ENCODE measurements at places on chromosomes 3 and 15.

DNA sequence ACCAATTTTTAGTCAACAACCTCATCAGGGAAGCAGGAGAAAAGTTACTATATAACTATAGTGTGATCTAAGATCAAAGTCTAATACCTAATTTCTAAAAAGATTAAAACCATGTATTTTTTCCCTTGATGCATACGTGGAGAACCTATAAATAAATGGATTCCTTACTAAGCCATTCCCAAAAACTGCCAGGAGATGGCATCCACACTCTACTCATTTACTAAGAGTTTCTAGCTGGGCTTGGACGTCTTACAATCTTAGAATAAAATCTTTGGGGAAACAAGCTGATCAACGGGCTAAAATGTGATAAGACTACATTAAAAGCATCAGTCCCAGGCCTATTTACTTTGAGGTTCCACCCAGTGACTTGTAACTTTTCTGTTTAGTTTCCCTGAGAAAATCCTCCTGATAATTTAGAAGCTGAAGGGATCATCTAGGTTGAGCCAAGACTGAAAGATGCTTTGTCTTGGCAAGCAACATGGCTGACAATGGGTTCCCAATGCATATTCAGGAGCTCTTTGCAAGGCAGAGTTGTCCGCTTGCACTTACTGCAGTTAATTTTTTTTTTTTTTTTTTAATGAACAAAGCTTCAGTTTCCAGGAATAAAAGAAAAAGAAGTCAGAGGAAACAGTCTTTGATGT is 85.5 kb upstream of the FGF12 start:
- no peak for DNase-seq

DNA sequence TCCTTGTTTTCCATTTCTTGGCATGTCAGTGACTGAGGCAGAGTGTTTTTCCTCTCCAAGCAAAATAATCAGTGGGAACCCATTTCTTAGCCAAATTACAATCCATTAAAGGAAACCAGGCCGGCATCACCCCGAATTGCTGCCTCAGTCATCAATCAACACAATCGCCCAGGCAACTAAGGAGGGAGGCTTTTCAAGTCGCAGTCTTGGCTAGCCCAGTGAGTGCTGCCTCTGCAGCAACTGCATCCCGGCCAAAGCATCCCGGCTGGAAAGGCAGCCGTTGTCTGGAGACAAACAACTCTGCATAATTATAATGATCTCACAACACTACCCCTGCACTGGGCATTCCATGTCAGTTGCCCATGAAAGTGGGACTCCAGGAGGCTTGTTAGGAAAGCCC is 213.5 kb upstream of the PRICKLE2 start:
- DNase-seq: no peak

- no peak for DNase-seq
Observed at GRCh38 chr3:31891876-31892455, 89.1 kb downstream of the OSBPL10 start.

DNA sequence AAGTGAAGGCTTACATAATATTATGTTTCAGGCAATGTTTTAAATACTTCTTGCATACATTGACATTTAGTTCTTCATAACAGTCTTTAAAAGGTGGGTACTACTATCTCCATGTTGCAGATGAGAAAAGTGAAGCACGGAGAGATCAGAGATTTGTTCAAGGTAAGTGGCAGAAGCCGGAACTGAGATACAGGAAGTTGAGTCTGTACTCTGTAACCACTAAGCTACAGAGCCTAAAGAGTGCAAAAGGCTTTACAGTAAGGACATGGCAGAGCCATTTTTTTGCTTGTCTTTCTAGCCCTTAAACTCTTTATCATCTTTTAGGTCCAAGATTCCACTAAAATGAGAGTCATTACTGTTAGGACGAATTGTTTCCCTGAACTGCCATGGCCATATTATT is 186.5 kb upstream of the PEX5L start:
- no peak for DNase-seq

DNA sequence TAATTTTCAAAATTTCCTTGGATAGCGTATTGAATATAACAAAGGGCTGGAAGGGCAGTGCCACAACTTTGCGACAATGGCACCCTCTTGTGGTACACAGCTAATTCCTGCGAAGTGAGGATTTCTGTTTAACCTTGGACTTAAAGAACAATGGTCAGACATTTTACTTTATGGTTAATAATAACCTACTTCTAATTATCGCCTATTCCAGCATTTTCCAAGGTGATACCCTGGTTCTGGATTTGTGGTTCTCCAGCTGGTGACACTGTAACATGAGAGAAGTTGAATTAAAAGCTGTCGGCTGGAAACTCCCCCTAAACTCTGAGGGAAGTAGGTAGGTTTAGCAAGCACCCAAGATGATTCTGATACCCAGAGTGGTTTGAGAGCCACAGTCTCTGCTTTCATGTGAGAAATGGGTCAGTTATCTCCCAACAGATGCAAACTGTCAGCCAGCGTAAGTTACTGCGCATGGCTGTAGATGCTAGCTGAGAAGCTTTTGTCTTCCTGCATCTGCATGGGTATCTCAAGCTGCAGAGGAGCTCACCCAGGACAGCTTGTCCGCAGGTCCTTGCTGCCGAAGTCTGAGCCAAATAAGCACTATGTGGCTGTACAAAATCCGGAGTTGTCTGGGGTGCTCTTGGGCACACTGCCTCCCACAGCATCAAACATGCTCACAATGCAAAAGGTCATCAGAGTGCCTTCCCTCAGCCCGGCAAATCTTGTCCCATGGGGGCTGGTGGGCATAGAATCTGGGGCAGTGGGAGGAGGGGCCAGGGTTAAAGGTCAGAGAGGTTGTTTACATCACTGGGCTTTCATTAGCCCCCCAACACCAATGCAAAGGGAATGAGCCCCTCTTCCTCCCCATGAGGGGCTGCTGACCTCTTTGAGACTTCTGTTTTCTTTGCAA is 6.6 kb upstream of the CHSY1 start:
- DNase-seq: no peak

- no peak for DNase-seq
Observed at GRCh38 chr3:48558493-48559134, 2.0 kb upstream of the PFKFB4 start.

GRCh38 chr3:128555098-128555825 is 62.3 kb upstream of the GATA2 start:
- DNase-seq: no peak
